ENCODE measurements at places on chromosomes 7 and 10. TPM values are rescaled to one million over a fixed set of nuclear protein-coding genes. Genes with fewer than 3 reads are reported as not detected.

EPDR1 gene
- 13.0 TPM for total RNA-seq

STRIP2 gene
- 0.96 TPM for total RNA-seq

CYP3A7 gene
- total RNA-seq: 1.2 TPM

CPED1 gene
- total RNA-seq: 64.8 TPM

PNLIPRP1 gene
- total RNA-seq: 2.9 TPM

DNA sequence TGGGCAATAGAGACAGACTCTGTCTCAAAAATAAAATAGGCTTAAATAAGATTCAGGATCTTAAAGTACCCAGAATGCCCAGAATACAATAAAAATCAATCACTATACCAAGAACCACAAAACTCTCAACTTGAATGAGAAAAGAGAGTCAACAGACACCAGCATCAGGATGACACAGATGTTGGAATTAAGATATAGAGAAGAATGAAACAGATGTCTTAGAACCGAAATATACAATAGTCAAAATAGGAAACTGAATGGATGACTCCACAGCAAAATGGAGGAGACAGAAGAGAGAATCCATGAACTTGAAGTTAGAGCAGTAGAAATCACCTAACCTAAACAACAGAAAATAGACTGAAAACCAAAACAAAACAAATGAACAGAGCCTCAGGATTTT, 29.6 kb downstream of the POR start:
- no peak for DNase-seq

All from umbilical cord (tissue), 2 donors.